ENCODE measurements at places on chromosomes 2 and 18.

GRCh38 chr18:75290737-75291358, 80.3 kb downstream of the TSHZ1 start:
- DNase-seq, result no peak
- H3K27ac ChIP-seq, result no peak overlapping the region
- no peaks in the 10 kb centered on the region for H3K4me1 ChIP-seq
- no peak overlapping the region for H3K4me3 ChIP-seq

DNA sequence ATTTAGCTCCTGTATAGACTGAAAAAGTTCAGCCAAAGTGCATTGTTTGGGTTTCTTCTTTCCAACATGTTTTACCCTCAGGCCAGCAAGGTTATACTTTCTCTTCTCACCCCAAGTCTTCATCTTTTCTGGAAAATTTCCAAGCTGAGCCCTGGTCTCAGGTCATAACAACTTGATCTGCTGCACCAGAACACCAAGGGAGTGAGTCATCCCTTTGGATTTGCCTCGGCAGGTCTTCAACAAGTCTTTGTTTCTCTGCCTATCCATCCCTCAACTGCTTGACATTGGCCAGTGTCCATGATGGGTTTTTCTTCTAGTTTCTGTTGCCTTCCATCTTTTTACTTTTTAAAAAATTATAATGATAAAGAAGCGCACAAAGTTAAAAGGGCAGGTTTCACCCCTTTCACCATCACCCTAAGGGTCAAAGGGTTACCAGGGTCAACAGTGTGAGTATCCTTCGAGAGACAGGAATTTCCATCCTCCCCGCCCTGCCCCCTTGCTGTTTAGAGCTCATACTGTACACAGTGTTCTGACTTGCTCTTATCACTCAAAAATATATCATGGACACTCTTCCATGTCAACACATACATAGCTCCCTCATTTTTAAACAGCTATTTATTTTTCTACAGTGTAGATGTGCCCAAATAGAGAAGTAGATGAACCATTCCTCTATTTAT, 5.7 kb upstream of the SPATS2L start:
- peaks cover 7% of the 10 kb centered on the region for H3K4me1 ChIP-seq
- no peaks in the 10 kb centered on the region for H3K36me3 ChIP-seq
- no peaks in the 10 kb centered on the region for H3K27me3 ChIP-seq
- DNase-seq, result no peak
- H3K4me3 ChIP-seq, result no peak overlapping the region

- peaks cover 20% of the 10 kb centered on the region for H3K4me1 ChIP-seq
- DNase-seq, result no peak
- no peaks in the 10 kb centered on the region for H3K27me3 ChIP-seq
- H3K27ac ChIP-seq, result no peak overlapping the region
These were observed 277.4 kb downstream of the NDUFA10 start for GRCh38 chr2:239747771-239748170.

- no peak overlapping the region for H3K4me3 ChIP-seq
- H3K36me3 ChIP-seq, result no peaks in the 10 kb centered on the region
- no peaks in the 10 kb centered on the region for H3K27me3 ChIP-seq
These were observed 42.7 kb downstream of the COLEC12 start for GRCh38 chr18:457521-458412.

- no peak for DNase-seq
- no peak overlapping the region for H3K27ac ChIP-seq
- H3K4me3 ChIP-seq, result no peak overlapping the region
- no peaks in the 10 kb centered on the region for H3K27me3 ChIP-seq
- H3K4me1 ChIP-seq, result no peaks in the 10 kb centered on the region
These were observed 14.7 kb downstream of the RRM2 start for GRCh38 chr2:10137053-10137843.

GRCh38 chr18:834082-834720, 22.2 kb upstream of the YES1 start:
- no peak overlapping the region for H3K27ac ChIP-seq
- H3K27me3 ChIP-seq, result no peaks in the 10 kb centered on the region
- no peak overlapping the region for H3K4me3 ChIP-seq

- no peak for DNase-seq
- H3K27ac ChIP-seq, result no peak overlapping the region
- H3K4me3 ChIP-seq, result no peak overlapping the region
- H3K36me3 ChIP-seq, result no peaks in the 10 kb centered on the region
- no peaks in the 10 kb centered on the region for H3K27me3 ChIP-seq
These were observed 240.2 kb downstream of the KCNS3 start for GRCh38 chr2:18118703-18119102.

DNA sequence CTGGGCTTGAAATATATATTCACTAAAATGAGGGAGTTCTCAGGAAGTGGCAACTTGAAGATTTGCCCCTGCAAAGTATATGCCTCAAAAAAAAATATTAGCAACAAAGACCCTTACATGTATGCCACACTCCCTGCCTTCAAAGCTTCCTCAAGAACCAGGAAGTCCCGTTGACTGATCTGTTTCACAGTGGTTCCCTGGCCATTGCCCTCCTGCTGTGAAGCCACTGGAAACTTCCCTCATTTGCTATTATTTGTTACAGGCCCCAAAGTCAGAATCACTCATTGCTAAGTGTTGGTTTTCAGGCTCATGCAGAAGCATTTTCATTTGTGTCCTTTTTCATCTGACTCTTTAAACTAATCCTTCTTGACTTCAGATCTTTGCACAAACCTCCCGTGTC, 421.5 kb downstream of the ZNF521 start:
- no peaks in the 10 kb centered on the region for H3K4me1 ChIP-seq
- no peaks in the 10 kb centered on the region for H3K27me3 ChIP-seq
- H3K36me3 ChIP-seq, result no peaks in the 10 kb centered on the region

DNA sequence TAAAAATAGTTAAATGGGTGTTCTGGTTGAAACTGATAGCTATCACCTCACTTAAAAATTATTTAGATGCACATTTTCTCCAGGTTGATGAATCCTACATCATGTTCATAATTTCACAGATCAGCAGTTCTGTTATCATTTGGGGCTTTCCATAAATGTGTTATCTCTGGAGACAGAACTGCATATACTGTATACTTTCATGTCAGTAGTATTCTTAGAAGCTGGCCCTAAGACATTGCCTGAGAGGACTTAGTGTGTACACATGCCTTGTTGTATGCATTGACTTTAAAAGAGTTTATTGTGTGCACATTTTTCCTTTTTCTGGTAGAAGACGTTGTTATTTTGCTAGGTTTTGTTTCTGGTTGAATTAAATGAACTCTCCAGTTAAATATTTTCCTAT, 41.0 kb downstream of the PIK3C3 start:
- H3K4me3 ChIP-seq, result no peak overlapping the region
- H3K36me3 ChIP-seq, result peaks cover 17% of the 10 kb centered on the region
- no peaks in the 10 kb centered on the region for H3K27me3 ChIP-seq
- no peak for DNase-seq

GRCh38 chr18:53752781-53753367, 471.6 kb downstream of the MBD2 start:
- no peaks in the 10 kb centered on the region for H3K36me3 ChIP-seq
- DNase-seq, result no peak
- no peaks in the 10 kb centered on the region for H3K27me3 ChIP-seq
- no peaks in the 10 kb centered on the region for H3K4me1 ChIP-seq
- H3K27ac ChIP-seq, result no peak overlapping the region
- no peak overlapping the region for H3K4me3 ChIP-seq

- no peak overlapping the region for H3K4me3 ChIP-seq
- H3K36me3 ChIP-seq, result peaks cover 3% of the 10 kb centered on the region
- no peak overlapping the region for H3K27ac ChIP-seq
- H3K27me3 ChIP-seq, result no peaks in the 10 kb centered on the region
- H3K4me1 ChIP-seq, result no peaks in the 10 kb centered on the region
- no peak for DNase-seq
These were observed 9.1 kb downstream of the MAP3K2 start for GRCh38 chr2:127378720-127379119.

- H3K4me1 ChIP-seq, result peaks cover 12% of the 10 kb centered on the region
- H3K27ac ChIP-seq, result no peak overlapping the region
- DNase-seq, result no peak
- no peaks in the 10 kb centered on the region for H3K27me3 ChIP-seq
- H3K36me3 ChIP-seq, result no peaks in the 10 kb centered on the region
These were observed 51.0 kb upstream of the NXPH2 start for GRCh38 chr2:138831154-138831553.

DNA sequence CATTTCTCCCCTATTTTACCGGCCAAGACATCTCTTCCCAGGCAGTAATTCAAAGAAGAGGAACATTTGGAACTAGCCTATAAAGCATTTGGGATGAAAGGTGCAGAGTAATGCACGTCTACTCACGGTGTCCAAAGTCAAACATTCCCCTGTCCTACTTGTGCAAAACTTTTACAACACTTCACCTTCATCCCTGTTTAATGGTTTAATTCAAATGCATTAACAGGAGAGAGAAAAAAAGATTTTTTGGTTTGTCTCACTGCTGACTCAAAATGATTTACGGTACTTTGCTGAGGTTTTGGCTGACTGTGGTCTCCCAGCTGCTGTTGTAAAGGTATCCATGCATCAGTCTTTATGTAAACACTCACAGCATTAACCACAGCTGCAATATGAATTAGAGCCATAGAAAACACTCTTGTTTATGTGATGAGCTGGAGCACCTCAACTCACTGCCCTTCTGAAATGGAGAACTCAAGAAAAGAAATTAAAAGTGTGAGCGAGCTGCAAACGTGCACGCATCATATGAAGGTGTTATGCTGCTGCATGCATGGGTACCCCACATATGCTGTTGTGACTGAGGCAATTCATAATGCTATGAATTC, 220.5 kb downstream of the PIEZO2 start:
- peaks cover 5% of the 10 kb centered on the region for H3K4me1 ChIP-seq
- no peak overlapping the region for H3K4me3 ChIP-seq
- DNase-seq, result peak; percentile 60
- no peaks in the 10 kb centered on the region for H3K27me3 ChIP-seq
- H3K27ac ChIP-seq, result no peak overlapping the region

- H3K27ac ChIP-seq, result no peak overlapping the region
- DNase-seq, result no peak
- no peaks in the 10 kb centered on the region for H3K36me3 ChIP-seq
These were observed 108.5 kb downstream of the TMEM18 start for GRCh38 chr2:568639-569235.

GRCh38 chr2:61432990-61433389, 37.9 kb downstream of the USP34 start:
- H3K27me3 ChIP-seq, result no peaks in the 10 kb centered on the region
- no peak for DNase-seq
- peaks cover 6% of the 10 kb centered on the region for H3K4me1 ChIP-seq
- no peaks in the 10 kb centered on the region for H3K36me3 ChIP-seq
- no peak overlapping the region for H3K27ac ChIP-seq

GRCh38 chr2:100692906-100693305, 127.0 kb upstream of the NPAS2 start:
- no peak for DNase-seq
- H3K36me3 ChIP-seq, result no peaks in the 10 kb centered on the region
- H3K27me3 ChIP-seq, result peaks cover 3% of the 10 kb centered on the region
- no peak overlapping the region for H3K27ac ChIP-seq

DNA sequence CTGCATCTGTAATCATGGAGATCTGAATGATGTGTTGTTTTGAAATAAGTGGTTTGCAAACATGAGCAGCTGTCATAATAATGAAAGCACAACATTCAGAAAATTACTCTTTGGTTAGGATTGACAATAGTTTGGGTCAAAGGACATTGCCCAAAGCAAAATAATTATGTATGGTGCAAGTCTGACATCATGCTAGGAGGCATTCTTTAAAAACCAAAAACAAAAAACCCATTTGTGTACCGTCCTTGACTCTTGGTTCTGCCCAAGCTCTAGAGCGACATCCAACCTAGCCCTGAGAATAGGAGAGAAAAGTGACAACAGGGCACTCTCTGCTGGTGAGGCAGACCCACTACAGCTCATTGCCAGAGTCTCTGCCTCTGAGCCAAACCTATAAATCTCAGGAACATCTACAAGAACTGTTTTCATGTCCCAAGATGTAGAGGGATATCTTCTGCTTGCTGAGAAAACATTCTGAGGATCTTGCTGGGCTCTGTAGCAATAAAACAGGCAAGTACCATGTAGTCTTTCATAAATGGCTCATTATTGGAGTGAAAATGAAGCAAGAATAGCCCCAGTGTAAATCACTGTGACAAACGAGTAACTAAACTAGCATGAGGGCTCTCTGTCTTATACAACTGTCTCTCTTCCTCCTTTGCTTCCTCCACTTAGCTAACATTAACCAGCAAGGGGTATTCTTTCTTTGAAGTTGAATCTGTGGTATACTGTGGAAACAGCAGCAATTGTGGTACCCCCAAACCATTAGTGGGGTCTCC, 266.8 kb upstream of the CXCR4 start:
- H3K36me3 ChIP-seq, result no peaks in the 10 kb centered on the region
- peaks cover 23% of the 10 kb centered on the region for H3K4me1 ChIP-seq
- DNase-seq, result peak; percentile 83
- H3K27me3 ChIP-seq, result no peaks in the 10 kb centered on the region
- no peak overlapping the region for H3K27ac ChIP-seq
- no peak overlapping the region for H3K4me3 ChIP-seq

DNA sequence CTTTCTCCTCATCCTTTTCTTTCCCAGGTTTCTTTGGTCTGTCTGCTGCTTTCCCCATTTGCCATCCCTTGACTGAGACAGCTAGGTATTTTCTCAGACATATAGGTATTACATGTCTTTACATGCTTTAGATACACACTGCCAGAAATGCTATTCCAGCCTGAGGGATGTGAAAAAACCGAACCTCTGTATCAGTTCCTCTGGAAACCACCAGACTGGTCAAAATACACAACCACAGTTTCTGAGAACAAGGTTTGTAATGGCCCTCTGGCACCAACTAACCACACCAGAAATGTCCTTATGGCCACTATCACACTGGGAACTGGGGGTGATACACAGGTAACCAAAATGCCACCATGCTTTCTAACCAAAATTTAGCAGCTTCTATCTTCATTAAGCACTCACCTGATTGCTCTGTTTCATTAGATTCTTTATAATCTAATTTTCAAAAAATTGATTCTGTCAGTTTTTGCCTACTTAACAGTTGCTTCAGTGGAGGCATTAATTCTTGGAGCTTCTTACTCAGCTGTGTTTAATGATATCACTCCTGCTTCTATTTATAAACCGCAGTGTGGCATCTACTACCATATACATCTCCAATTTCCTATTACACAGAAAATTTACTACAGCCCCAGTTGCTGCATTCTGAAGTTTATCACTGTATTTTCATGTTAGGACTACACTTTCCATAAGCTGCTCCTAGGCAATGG, 243.5 kb downstream of the WDPCP start:
- H3K27ac ChIP-seq, result no peak overlapping the region
- H3K27me3 ChIP-seq, result no peaks in the 10 kb centered on the region
- no peak overlapping the region for H3K4me3 ChIP-seq
- no peak for DNase-seq
- H3K36me3 ChIP-seq, result peaks cover 3% of the 10 kb centered on the region

GRCh38 chr2:218024336-218024735, 21.5 kb upstream of the TNS1 start:
- H3K4me1 ChIP-seq, result peaks cover 30% of the 10 kb centered on the region
- H3K27me3 ChIP-seq, result no peaks in the 10 kb centered on the region
- no peak overlapping the region for H3K4me3 ChIP-seq
- H3K27ac ChIP-seq, result no peak overlapping the region
- DNase-seq, result no peak

DNA sequence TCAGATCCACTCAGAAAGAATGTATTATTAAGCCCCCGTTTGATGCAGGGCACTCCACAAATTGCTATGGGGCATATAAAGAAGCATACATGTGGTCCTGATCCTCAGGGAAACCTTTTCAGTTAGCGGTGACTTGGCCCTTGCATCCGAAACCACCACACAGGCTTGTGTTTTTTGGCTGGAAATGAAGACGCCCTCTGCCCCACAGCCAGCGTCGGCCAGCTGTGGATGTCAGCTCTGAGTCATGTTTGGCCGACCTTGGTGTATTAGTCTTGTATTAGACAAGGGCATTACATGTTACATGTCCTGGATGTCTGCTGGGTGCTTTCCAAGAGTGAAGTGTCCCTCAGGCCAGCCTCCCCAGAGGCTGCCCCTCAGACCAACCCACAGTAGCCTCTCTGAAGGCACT, 107.6 kb upstream of the MAP3K20 start:
- DNase-seq, result no peak
- H3K4me3 ChIP-seq, result no peak overlapping the region
- peaks cover 2% of the 10 kb centered on the region for H3K27me3 ChIP-seq
- H3K4me1 ChIP-seq, result peaks cover under 1% of the 10 kb centered on the region
- H3K27ac ChIP-seq, result no peak overlapping the region
